A549 treated with AZD2906 at 1 μM for 4 hours (cell line): ENCODE measurements at places on chromosomes 3 and 15. TPM values are rescaled to one million over a fixed set of nuclear protein-coding genes. Genes with fewer than 3 reads are reported as not detected.

PARP15 gene
- total RNA-seq = not detected in 5 replicates

NR1I2 gene
- total RNA-seq = not detected in 5 replicates

P2RY12 gene
- total RNA-seq = not detected in 5 replicates

CD86 gene
- 0.07 TPM in 1 of 5 replicates, not detected in the others for total RNA-seq

GOLGA6L7 gene
- not detected in 5 replicates for total RNA-seq

DZIP1L gene
- total RNA-seq = 9.2 to 11.7 TPM (median 11.0 TPM) in 5 replicates

SERINC4 gene
- total RNA-seq = 0.05 to 0.10 TPM (median 0.09 TPM) in 4 of 5 replicates, not detected in the other

SLC30A4 gene
- 1.4 to 1.7 TPM (median 1.7 TPM) in 5 replicates for total RNA-seq

TJP1 gene
- 57.8 to 93.2 TPM (median 72.8 TPM) in 5 replicates for total RNA-seq

SLC22A13 gene
- 0.06 to 0.14 TPM (median 0.09 TPM) in 4 of 5 replicates, not detected in the other for total RNA-seq

PTX3 gene
- 0.93 to 1.3 TPM (median 1.1 TPM) in 5 replicates for total RNA-seq

CHRNB4 gene
- total RNA-seq = 0.53 to 1.5 TPM (median 0.77 TPM) in 5 replicates

TMEM108 gene
- 0.12 TPM in 1 of 5 replicates, not detected in the others for total RNA-seq

MYO5C gene
- total RNA-seq = 4.8 to 6.6 TPM (median 5.9 TPM) in 5 replicates

A4GNT gene
- not detected in 5 replicates for total RNA-seq

ISLR2 gene
- total RNA-seq = 0.10 to 0.31 TPM (median 0.13 TPM) in 5 replicates

DPPA2 gene
- not detected in 5 replicates for total RNA-seq

NR2E3 gene
- total RNA-seq = 0.16 to 0.34 TPM (median 0.21 TPM) in 5 replicates

KLHL40 gene
- total RNA-seq = not detected in 5 replicates

GREM1 gene
- total RNA-seq = 2.4 to 6.9 TPM (median 2.7 TPM) in 5 replicates

CYP8B1 gene
- 0.02 TPM in 1 of 5 replicates, not detected in the others for total RNA-seq
